Smooth muscle cell of the pulmonary artery (primary cell): ENCODE measurements at places on chromosomes 12 and 14. TPM values are rescaled to one million over a fixed set of nuclear protein-coding genes. Genes with fewer than 3 reads are reported as not detected.

Gene DDIT3
- 42.5 and 66.2 TPM in 2 replicates for total RNA-seq

Gene OTUB2
- total RNA-seq: 1.8 and 1.9 TPM in 2 replicates

Gene HCAR2
- total RNA-seq: not detected in 2 replicates

Gene CKAP4
- 317 and 454 TPM in 2 replicates for total RNA-seq

Gene HSPB8
- 29.7 and 33.8 TPM in 2 replicates for total RNA-seq

Gene PSMB5
- total RNA-seq: 174 and 207 TPM in 2 replicates

Gene PTPRO
- total RNA-seq: 1.9 and 2.2 TPM in 2 replicates

Gene A2M
- 4.2 and 19.2 TPM in 2 replicates for total RNA-seq

Gene MMP19
- total RNA-seq: 5.8 and 16.2 TPM in 2 replicates

Gene TMEM117
- 9.8 and 10.2 TPM in 2 replicates for total RNA-seq

Gene CLEC4C
- total RNA-seq: not detected in 2 replicates

Gene NRXN3
- total RNA-seq: 1.4 and 2.9 TPM in 2 replicates

Gene PPP1R1A
- not detected in 2 replicates for total RNA-seq

Gene HCAR1
- 0.17 and 0.85 TPM in 2 replicates for total RNA-seq

Gene LRRK2
- 5.1 and 12.3 TPM in 2 replicates for total RNA-seq

Gene PRIMA1
- not detected in 2 replicates for total RNA-seq

Gene HOXC10
- total RNA-seq: not detected in 2 replicates

Gene NOVA1
- total RNA-seq: 3.8 and 4.8 TPM in 2 replicates

Gene TDRD9
- total RNA-seq: 1.3 and 8.5 TPM in 2 replicates

Gene MAPKAPK5
- total RNA-seq: 29.7 and 40.0 TPM in 2 replicates

Gene ZDHHC22
- not detected in 2 replicates for total RNA-seq

Gene RPGRIP1
- total RNA-seq: not detected in 2 replicates

Gene STAC3
- total RNA-seq: 0.26 and 0.33 TPM in 2 replicates

Gene TAS2R7
- total RNA-seq: not detected in 2 replicates

Gene KRT72
- not detected in 2 replicates for total RNA-seq

Gene ARG2
- 3.8 and 4.1 TPM in 2 replicates for total RNA-seq

Gene ASIC1
- total RNA-seq: 3.5 and 3.6 TPM in 2 replicates

Gene TMEM179
- 0.07 TPM in 1 of 2 replicates, not detected in the other for total RNA-seq

Gene KRT77
- not detected in 2 replicates for total RNA-seq

Gene RGS6
- total RNA-seq: not detected in 2 replicates

Gene KRT83
- not detected in 2 replicates for total RNA-seq

Gene CMAS
- total RNA-seq: 24.1 and 26.0 TPM in 2 replicates

Gene RNASE2
- not detected in 2 replicates for total RNA-seq

Gene OASL
- 0.03 and 0.26 TPM in 2 replicates for total RNA-seq

Gene PTHLH
- total RNA-seq: 1.6 and 6.1 TPM in 2 replicates

Gene CCDC184
- 1.9 and 2.2 TPM in 2 replicates for total RNA-seq

Gene SLC6A15
- 0.33 and 3.6 TPM in 2 replicates for total RNA-seq

Gene AQP6
- 0.10 and 0.20 TPM in 2 replicates for total RNA-seq

Gene CIROP
- total RNA-seq: 0.13 TPM in 1 of 2 replicates, not detected in the other

Gene REP15
- 2.4 and 3.2 TPM in 2 replicates for total RNA-seq
